Activated CD4-positive, alpha-beta memory T cell treated with anti-CD3 and anti-CD28 coated beads, Interleukin-2, amount 10 ng/mL, durations not matched to agents 7 days and 5 days (primary cell): ENCODE measurements at places on chromosomes 1 and 21. TPM values are rescaled to one million over a fixed set of nuclear protein-coding genes. Genes with fewer than 3 reads are reported as not detected.

The CFHR4 gene
- total RNA-seq, result not detected

The PDPN gene
- not detected for total RNA-seq

The S100A7A gene
- total RNA-seq, result not detected

The VHLL gene
- not detected for total RNA-seq

The SHISAL2A gene
- total RNA-seq, result 10.8 TPM

The OR2L8 gene
- total RNA-seq, result not detected

DNA sequence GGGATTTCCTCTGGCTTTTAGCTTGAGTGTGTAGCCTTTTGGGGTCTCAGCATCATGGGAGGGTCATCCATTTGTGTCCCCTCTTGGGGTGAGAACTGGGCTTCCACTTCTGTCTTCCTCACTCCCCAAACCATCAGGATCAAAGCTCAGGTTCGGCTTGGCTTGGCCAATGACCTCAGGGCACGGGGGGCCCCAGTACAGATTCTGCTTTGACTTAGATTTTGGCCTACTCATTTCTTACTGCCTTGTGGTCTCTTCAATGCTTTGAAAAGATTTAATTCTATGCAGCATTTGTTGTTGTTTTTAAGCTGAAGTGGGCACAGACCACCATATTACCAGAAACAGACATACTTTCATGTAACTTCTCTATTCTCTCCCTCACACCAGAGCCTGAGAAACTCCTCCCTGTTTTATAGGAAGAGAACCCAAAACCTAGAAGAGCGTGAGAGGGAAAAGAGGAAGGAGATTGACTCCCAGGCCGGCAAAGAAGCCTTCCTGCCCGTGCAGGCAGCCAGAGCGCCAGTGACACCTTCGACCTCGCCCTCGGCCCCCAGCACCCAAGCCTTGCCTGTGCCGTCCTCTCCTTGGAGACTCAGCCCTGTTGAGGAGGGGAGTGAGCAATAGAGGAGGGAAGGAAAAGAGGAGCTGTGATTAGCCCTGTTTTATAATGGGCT lies 1.9 kb upstream of the S100A3 start:
- no peak for DNase-seq

GRCh38 chr1:37930246-37931101 lies 16.4 kb downstream of the INPP5B start:
- peak; percentile 35 for DNase-seq

GRCh38 chr1:10217748-10218441 lies 7.5 kb downstream of the KIF1B start:
- DNase-seq, result no peak

DNA sequence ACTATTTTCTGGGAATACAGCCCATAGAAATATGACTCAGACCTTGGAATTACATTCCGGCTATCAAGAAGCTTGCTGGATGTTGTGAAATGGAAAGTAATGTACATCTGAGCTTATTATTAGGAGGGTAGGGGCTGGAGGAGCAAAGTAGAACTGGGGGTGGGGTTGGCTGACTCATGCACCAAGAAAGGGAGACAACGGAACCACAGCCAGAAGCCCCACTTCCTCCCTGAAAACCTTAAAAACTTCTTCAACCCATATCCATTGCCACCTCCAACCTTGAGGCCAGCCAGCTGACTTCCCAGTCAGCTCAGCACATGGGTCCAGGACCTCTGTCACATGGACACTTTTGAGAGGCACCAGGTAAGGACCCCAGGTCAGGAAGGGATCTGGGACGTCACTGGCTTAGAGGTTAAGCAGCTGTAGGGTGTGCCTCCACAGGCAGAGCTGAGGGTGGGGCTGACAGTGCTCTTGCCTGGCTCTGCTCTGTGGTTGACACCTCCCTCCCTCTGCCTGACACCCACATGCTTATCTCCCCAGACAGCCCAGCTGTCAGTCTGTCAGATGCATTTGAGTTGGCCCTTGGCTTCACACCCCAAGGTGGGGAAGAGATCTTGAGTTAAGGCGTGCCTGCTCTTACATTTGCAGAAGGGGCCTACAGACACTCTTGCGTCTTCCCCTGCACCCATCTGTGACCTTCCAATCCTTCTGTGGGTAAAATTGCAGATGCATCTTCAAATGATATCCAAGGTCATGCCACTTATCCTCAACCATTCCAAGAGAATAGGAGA lies 5.7 kb upstream of the ZNF683 start:
- peak; percentile 89 for DNase-seq

DNA sequence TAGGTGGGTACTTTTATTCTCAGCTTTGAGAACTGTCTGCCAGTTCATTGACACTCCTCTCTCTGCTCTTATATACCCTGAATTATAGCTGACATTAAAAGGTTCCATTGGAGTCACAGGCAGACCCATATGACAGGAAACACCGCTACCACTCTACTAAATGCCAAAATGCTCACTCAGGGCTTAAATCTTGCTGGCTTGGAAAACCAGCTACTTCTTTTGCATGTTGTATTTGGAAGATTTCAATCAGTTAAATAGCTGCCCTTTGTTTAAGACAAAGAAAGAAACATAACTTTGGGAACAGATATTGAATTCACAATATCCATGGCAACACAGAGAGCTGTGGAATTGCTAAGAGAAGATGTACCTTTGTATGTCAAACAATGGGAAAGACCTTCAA lies 876.5 kb downstream of the USP25 start:
- DNase-seq, result no peak

DNA sequence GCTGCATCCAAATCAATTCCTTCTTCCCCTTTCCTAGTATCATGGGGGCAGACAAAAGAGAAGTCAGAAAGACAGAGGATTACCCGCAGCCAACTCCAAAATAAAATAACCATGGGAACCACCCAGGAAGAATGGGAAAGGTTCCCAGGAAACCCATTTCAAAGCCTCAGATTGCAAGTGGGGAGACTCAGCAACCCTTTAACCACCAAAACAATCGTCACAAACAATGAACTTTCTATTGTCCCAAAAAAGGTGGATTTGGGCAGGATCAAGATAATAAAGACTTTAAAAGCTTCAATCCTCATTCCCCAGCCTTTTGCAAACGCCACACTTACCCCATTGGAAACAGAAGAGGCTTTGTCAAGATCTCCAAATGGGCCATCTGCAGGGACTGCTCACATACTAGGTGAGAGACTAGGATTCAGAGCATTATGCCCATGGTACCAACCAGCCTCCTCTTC lies 5.1 kb downstream of the TIAM1 start:
- DNase-seq, result no peak

- DNase-seq, result no peak
Observed at GRCh38 chr1:54816130-54816529, 15.0 kb upstream of the TTC22 start.

DNA sequence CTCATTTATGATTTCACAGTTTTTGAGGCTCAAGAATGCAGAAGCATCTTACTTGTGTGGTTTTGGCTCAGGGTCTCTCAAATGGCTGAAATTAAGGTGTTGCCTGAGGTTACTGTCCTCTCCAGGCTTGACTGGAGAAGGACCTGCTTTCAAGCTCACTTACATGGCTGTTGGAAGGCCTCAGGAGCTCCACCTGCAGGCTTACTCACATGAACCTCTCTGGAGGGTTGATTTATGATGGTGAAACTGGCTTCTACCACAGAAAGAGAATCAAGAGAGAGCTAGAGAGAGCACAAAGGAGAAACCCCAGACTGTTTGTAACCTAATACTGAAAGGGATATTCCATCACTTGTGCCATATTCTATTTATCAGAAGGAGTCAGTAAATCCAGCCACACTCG lies 6.2 kb upstream of the KCNK2 start:
- no peak for DNase-seq

DNA sequence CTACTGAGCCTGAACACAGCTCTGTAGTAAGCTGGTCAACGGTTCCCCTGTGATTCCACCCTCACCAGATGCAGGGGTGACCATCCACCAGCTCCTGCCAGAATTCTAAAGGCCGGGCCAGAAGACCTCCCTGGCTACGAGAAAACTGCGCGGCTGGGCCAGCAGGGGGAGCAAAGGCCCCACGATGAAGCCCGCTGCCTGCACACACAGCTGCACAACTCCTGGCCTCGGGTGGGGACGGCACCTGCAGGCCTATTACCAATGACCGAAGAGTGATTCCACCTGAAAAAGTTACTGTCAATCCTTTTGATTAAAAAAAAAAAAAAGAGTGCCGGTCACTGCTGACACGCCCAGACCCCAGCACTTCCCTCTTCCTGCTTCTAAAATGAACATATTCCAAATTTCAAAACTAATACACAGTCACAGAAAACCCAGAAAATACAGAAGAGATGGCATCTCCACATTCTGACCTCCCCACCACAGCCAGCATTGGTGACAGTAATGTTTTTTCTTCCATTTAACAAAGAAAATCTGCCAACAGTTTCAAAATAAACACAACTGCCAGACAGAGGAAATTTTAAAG lies 49.8 kb upstream of the RIPK4 start:
- DNase-seq, result peak; percentile 55

- no peak for DNase-seq
Observed at GRCh38 chr1:118077331-118078045, 107.5 kb downstream of the SPAG17 start.

DNA sequence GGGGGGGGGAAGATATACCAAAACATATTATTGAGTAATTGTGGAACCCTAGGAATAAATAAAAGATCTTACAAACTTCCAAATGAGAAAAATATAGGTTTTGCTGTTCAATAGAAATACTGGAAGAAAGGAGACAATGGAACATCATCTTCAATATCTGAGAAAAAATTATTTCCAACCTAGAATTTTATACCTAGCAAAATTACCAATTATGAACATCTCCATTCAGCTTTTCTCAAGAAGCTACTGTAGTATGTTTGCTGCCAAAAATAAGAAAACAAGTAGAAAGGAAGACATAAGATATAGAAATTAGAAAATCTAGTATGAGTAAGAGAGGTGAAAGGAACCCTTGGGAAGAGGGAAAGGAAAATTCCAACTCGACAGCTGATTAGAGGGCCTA lies 84.0 kb downstream of the GPR52 start:
- no peak for DNase-seq

- no peak for DNase-seq
Observed at GRCh38 chr1:216482620-216483019, 59.4 kb upstream of the USH2A start.

- DNase-seq, result no peak
Observed at GRCh38 chr21:45972716-45973474, 8.7 kb upstream of the COL6A1 start.

- DNase-seq, result peak; percentile 10
Observed at GRCh38 chr21:46067505-46068201, 30.3 kb upstream of the COL6A2 start.

DNA sequence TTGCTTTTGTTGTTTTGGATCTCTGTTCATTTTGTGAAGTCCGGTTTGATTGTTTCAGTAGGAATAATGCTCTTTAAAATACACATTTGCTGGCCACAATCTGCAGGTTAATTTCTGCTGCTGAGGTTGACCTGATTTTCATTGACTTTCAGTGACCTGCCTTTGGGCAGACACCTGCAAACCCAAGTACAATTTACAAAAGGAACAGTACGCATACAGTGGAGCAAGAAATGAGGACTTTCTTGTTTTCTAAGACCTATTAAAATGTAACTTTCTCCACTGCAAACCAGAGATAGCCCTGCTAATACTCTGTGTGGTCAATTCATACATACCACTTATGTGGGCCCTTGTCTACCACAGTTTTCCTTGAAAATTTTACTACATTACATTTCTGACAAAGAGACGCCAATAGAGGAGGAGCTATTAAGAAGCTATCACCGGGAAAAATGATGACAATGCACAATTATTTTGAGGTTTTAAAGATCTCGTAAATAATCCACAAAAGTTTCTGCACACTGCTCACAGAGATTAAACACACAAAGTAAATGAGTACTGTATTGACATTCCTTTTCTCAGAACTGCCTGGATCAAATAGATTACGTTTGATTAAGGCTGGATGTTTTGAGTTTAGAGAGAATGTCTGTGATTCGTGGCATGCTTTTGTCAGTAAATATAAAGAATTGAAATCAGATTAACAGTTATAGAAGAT lies 141.9 kb downstream of the SDCCAG8 start:
- no peak for DNase-seq

DNA sequence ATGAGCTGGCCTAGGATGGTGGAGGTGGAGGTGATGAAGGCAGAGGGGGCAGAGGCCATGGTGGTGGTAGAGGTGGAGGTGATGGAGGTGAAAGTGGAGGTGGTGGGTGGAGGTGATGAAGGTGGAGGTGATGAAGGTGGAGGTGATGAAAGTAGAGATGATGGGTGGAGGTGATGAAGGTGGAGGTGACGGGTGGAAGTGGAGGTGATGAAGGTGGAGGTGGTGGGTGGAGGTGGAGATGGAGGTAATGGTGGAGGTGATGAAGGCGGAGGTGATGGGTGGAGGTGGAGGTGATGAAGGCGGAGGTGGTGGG lies 19.7 kb upstream of the NPHP4 start:
- no peak for DNase-seq

DNA sequence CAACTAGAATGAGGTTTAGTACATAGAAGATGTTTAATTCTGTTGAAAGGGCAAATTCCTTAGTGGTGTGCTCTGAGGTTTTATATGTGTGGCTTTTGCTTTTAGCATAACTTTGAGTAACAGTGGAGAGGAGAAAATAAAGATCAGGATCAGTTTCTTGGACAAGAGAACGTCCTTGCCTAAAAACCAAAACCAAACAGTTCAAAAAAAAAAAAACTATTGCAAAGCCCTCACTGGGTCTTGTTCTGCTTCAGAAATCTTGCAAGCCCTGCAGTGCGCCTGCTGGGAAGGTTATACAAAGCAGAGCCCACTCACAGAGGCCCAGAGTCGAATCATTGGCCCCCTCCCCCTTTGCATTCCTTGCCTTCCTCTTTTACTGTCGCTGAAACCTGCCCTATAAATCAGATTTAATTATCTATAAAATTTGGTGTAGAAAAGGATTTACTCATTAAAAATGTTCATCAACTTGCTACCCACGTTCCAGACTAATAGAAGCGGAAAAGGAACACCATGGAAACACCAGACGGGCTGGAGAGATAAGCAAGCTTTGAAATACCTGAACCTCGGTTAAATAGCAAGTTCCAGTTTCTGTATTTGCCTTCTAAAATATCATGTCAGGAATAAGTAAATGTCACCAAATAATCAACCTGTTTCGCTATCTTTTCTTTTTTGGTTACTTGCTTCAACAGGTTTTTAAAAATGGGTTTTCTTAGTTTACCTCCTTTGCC lies 201.6 kb upstream of the PTBP2 start:
- no peak for DNase-seq

DNA sequence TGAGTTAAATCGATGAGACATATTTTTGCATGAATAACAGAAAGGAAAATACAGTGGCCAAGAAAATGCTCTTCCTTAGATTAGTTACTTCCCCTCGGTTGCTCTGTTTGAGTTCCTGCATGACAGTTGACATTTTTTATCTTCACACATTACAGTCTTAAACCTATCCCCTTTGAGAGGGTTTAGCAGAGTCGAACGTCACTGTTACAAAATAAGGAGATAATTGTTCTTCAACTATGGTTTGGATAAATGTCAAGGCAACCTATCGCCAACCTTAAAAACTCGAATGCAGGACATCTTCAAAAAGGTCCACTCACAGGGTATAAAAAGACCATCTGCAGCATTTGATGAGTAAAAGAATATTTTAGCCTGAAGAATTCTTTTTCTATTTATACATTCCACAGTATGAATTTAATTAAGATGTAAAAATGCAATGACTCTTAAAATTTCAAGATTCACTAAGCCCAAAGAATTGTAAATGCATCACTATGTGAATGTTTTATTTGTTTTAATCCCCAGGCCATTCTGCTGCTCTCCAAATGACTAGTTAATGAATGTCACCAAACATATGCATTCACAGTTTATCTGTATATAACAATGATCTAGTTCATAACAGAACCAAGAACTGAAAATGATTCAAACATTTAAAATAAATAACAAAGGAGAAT lies 68.9 kb upstream of the COL11A1 start:
- no peak for DNase-seq

- no peak for DNase-seq
Observed at GRCh38 chr1:208977012-208977411, 606.5 kb upstream of the CAMK1G start.
